ENCODE measurements at places on chromosomes 3 and 15.
A peak's percentile ranks its signal among the peaks of the same experiment; 100 is the strongest.

GRCh38 chr15:44735482-44736180 lies 697 bp upstream of the TRIM69 start:
- DNase-seq, result no peak

- DNase-seq, result no peak
Observed at GRCh38 chr3:184601576-184602371, 40.2 kb downstream of the EPHB3 start.

DNA sequence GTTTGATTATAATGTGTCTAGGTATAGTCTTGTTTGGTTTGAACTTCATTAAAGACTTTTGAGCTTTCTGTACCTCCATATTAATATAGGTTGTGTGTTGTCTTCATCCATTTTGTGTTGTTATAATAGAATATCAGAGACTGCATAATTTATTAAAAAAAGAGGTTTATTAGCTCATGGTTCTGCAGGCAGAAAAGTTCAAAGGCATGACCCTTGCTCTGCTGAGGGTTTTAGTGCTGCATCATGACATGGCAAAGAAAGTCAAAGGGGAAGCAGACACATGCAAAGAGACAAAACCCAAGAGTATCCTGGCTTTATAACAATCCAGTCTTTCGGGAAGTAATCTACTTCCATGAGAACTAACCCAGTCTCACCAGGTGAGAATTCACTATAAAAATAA lies 358.2 kb downstream of the EDEM1 start:
- DNase-seq, result no peak

DNA sequence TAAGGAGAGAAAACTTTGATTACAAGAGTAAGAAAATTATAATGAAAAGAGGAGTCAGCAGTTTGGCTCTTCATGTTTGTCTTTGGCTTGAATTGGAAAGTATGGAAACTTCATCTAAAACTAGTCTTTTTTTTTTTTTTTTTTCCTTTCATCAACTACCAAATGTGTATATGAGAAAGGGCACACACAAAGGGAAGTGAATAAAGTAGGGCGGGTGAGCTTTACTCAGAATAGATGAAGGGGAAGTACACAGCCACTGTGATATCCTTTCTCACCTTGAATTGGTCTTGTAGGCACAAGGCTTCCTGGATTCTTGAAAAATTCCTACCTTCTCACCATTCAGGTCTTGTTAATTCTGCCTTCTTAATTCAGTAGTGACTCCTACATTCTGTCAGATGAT lies 652.3 kb upstream of the KCNMB2 start:
- no peak for DNase-seq

DNA sequence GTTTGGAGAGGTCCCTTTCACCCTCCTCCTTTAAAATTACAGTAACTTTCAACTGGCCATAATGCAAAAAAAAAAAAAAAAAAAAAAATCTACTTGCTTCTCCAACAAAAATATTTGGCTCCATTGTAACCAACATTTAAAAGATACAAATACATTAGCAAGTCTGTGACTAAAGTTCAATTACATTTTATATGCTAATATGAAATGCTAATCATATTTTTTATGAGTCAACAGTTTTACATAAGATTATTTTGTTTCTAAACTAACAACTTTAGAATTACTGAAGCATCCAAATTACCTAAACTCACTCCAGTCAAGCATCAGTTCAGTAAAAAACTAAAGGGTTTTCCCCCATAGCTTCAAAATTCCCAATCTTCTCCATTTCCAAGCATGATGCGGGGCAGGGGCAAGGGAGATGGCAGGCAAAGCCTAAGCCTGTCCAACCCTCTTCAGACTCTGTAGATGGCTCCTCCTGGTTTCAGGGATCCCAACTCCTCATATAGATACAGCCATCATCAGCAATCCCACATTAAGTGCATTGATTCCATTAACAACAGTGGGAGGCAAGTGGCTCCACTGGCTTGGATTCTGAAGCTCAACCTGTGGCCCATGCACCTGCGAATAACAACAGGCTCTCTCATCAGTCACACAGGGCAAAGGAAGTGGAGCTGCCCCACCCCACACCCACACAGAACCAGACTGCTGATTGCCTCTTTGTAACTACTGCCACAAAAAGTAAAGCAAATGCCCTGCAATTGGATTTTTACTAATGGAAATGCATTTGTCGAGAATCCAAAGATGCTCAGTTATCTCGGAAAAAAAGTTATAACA lies 15.0 kb downstream of the SFMBT1 start:
- peak; percentile 16 for DNase-seq

Data from activated T-cell treated with anti-CD3 and anti-CD28 coated beads for 24 hours (primary cell).